ENCODE measurements at places on chromosomes 7 and 10.

GRCh38 chr10:72697716-72698115, 5.8 kb downstream of the MCU start:
- DNase-seq: no peak

DNA sequence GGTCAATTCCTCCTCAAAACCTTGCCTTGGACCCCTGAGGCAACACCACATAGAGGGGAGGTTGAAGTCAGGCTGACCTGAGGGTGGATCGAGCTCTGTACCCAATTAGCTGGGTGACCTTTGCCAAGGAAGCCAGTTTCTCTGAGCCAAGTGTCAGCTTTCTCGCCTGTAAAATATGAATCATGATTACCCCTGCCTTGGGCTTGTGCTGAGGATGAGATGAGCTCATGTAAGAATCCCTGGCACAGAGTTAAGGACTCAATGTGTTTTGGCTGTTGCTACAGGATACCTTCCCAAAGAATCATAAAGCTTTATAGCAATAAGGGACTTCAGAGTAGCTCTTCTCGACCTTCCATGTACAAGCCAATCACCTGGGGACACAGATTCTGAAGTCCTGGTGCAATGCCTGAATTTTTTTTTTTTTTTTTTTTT, 43.5 kb upstream of the CACUL1 start:
- peak; percentile 26 for DNase-seq

GRCh38 chr10:62726638-62727037, 77.9 kb upstream of the ADO start:
- no peak for DNase-seq

DNA sequence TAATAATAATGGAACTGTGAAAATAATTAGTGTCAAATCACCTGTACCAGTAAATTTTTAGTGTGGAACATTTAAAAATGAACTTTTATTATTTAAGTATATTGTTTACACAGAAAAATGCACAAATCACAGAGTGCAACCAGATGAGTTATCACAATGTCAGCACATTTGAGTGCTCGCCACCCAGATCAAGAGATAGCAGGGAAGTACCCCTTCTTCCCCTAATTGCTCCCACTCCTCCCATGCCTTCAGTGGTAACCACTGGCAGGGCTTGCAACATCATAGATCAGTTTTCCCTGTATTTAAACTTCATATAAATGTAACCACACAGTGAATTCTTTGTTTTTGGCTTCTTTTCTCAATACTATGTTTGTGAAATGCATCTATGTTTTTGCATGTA, 7.8 kb upstream of the GPR141 start:
- no peak for DNase-seq

DNA sequence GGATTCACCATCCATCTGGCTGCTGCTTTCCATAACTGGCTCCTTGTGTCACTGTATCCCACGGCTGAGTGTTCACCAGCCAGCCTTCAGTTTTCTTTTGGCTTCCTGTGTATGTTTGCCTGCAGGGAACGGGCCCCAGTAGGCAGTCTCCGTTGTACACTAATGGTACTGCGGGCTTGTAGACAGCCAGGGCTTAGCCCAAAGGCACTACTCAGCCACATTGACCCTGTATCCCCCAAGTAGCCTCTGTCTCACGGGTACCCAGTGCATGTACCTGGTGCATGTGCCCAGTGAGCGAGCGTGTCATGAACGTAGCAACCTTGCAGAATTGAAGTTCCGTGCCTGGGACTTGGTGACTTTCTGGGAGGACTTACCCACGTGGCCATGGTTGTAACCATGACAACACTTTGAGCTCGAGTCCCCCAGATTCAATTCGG, 6.1 kb downstream of the PFKFB3 start:
- no peak for DNase-seq

GRCh38 chr10:59885430-59886134, 20.8 kb downstream of the CCDC6 start:
- no peak for DNase-seq

DNA sequence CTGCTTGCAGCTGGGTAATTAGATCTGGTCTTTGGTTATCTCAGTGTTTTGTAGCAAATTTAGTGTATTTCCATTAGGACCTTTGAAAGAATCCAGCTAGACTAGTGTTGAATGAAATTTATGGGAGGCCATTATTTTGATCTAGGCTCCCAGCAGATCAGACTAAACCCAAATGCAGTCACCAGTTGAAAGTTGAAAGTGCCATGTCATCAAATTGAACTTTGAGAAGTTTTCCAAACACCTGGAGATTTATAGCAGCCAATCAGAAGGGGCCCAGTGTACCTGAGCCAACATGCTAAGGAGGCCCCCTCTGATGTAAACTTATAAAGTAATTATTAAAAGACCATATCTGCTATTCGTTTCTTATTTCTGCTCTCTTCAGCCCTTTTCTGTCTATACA, 11.3 kb upstream of the TMEM236 start:
- no peak for DNase-seq

DNA sequence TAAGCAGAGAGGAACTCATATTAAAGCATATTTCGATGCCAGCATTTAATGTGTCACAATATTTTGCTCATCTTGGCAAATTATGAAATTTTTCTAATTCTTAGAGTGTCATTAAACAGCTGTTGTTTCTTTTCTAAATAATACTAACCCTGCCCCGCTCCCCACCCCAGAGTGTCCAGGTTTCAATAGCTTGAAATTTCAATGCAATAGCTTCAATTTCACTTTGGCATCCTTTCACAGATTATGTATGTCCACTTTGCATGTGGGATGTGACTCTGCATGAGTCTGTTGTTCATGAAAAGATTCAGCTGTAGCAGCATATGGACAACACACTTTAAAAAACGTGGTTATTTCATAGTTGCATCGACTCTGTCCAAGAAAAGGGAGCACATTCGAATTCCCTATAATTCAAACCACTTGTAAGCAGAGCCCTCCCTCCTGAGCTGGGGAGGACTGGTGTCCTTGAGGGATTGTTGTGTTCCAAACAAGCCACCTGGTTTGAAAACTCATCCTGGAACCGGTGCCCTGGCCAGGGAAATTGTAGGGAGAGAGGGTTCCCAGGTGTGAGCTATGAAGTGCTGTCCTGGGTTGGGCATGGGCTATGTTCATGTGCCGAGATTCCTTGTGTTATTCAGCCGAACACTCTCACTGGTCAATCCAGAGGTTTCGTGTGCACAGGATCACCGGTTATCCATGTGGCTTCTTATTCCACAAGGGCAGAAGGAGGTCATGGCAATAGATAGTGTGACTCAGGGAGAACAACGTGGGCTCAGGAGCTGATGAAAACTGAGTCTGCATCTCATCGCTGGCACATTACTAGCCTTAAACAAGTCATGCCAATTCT, 64.6 kb upstream of the CREB5 start:
- no peak for DNase-seq

GRCh38 chr10:4981722-4982471, 18.7 kb downstream of the AKR1C1 start:
- no peak for DNase-seq

- no peak for DNase-seq
Measured at GRCh38 chr7:143451746-143452145, 8.5 kb downstream of the TAS2R60 start.

DNA sequence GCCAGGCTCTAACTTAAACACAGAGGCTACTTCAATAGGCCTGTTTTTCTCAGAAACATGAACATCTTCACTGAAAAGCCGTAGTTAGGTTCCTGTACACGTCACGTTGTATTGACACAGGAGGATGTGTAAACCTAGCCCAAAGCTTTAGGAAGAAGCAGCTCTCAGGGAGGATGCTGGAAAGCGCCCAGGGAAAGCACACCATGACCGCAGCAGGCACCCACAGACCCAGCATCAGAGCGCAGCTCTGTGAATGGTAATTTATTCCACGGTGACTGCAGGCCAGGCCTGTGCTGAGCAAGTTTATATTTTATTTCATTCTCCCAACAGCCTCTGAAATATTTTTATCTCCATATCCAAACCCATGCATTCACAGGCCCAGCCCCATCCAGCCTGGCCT, 51.1 kb downstream of the ASB13 start:
- DNase-seq: no peak

DNA sequence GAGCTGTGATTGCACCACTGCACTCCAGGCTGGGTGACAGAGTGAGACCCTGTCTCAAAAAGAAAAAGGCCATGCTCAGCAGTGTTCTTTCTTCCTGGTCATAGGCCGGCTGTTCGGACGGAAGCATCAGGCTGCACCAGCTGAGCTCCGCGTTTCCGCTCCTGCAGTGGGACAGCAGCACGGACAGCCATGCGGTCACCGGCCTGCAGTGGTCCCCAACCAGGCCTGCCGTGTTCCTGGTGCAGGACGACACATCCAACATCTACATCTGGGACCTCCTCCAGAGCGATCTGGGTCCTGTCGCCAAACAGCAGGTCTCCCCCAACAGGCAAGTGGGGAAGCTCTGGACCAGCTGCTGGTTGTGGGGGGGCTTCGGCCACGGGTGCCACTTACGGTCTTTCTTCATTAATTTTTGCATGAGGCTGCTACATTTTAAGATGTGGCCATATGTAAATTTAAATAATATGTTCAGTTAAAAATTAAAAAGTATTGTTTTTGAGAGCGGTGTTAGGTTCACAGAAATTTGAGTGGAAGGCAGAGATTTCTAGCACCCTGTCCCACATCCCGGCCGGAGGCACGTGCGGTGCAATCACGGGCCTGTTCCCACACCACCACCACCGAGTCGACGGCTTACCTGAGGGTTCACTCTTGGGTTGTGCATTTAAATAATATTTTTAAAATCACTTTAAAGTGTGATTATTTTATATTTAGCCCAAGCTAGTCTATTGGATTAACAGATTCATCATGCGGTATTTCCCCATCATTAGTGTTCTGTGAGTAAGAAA, 85.7 kb downstream of the DYNC2I1 start:
- DNase-seq: no peak

- peak; percentile 88 for DNase-seq
Measured at GRCh38 chr7:101729241-101729883, 88.1 kb upstream of the CUX1 start.

- no peak for DNase-seq
Measured at GRCh38 chr10:44920252-44920651, 9.1 kb downstream of the TMEM72 start.

- DNase-seq: no peak
Measured at GRCh38 chr10:132151286-132151950, 35.3 kb upstream of the DPYSL4 start.

- no peak for DNase-seq
Measured at GRCh38 chr10:63241841-63242281, 108.7 kb downstream of the NRBF2 start.

DNA sequence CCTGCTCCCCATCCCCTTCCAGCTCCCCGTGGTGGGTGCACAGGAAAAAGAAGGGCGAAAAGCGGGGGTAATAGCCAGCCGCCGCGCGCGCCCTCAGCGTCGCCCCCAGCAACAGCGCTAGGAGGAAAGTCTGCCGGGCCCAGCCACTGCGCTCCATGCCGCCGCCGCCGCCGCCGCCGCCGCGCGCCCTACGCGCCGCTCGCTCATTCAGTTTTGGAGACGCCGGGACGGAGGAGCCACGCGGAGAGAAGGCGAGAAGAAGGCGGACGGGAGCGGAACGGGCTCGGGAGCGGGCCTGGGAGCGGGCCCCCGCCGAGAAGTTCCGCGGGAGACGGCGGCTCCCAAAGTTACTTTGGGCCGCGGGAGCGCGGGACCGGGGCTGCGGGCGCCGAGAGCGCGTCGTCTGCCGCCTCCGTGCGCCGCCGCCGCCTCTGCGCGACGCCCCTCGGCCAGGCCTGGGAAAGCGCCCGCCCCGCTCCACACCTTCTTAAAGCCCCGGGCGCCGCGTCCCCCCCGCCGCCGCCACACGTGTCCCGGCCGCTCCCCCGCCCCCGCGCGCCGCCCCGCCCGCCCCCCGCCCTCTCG, at the start of gene RELN:
TSS of gene RELN (minus strand) at position 459 of the 585 bp plus-strand sequence. CDS start at position 157, 302 bp downstream.
- no peak for DNase-seq

Data from T1000 (cell line).